Activated naive CD4-positive, alpha-beta T cell (primary cell): ENCODE measurements at places on chromosomes 7 and 10.

GRCh38 chr10:43678654-43679053, 30.0 kb upstream of the ZNF32 start:
- no peak for DNase-seq

GRCh38 chr7:105677410-105677730, 96.1 kb upstream of the EFCAB10 start:
- no peak for DNase-seq

- no peak for DNase-seq
Observed at GRCh38 chr10:34801097-34801733, 13.9 kb downstream of the PARD3 start.

GRCh38 chr7:96521068-96521894, 188.4 kb downstream of the SEM1 start:
- no peak for DNase-seq

DNA sequence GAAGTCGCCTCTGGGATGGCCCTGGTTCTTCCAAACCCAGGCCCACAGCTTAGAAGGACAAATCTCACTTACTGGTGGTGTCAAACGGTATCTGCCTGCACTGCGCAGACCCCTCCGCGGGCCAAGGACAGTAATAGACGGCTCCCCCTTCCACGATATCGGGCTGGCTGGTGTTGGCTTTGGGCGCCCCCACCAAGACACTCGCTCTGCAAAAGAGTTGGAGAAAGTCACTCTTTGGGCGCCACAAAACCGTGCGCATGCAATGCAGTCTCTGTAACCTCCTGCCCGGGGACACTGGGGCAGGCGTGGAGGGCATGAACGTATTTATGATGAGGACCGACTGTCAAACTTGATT, 1.1 kb downstream of the ITGA8 start:
- no peak for DNase-seq

- DNase-seq, result no peak
Observed at GRCh38 chr7:150323682-150324372, 482 bp upstream of the ACTR3C start.

- no peak for DNase-seq
Observed at GRCh38 chr7:114150689-114151088, 231.9 kb upstream of the PPP1R3A start.

GRCh38 chr10:52949899-52950298, 177.3 kb upstream of the MBL2 start:
- no peak for DNase-seq

DNA sequence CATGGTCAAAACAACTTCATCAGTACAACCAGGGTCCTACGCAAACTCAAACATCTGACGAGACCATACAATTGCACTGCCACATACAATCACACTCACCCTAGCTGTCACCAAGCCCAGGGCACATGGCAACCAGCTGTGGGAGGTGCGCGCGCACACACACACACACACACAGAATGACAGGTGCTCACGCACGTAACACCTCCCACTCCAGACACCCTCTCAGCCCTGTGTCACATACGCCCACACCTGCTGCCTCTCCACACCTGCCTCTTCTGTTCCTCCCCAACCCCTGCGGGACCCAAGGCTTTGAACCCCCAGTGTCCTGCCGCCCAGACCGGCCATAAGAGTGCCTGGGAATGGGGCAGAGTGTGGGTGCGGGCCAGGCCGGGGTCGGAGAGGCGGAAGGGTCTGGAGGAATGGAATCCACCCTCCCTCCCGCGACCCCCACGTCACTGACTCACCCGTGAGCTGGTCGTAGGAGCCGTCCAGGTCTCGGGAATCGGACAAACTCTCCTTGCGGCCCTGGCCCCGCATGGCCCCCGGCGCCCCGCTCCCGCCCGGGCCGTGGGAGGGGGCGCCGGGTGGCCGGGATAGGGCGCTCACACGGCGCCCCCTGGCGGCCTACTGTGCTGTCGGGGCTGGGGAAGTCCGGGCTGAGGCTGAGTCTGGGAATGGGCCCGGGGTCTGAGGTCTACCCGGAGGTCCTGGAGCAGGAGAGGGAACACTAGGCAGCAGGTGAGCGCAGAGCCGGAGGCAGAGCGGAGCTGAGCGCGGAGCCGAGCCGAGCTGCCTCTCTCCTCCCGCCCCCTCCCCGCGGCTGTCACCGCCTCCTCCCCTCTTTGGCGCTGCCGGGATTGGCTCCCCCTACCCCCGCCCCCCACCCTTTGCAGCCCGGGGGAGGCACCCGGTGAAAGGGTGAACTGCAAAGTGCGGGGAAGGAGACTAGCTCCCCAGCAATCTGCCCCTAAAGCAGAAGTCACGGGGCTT, at the start of gene KCNIP2:
KCNIP2 (minus strand) TSS at position 769 of the 990 bp plus-strand sequence; CDS start at position 537, 232 bp downstream.
- DNase-seq, result no peak

- DNase-seq, result no peak
Observed at GRCh38 chr10:132582771-132583170, 45.2 kb downstream of the INPP5A start.

- DNase-seq, result no peak
Observed at GRCh38 chr10:120656107-120656506, 195.1 kb upstream of the WDR11 start.

DNA sequence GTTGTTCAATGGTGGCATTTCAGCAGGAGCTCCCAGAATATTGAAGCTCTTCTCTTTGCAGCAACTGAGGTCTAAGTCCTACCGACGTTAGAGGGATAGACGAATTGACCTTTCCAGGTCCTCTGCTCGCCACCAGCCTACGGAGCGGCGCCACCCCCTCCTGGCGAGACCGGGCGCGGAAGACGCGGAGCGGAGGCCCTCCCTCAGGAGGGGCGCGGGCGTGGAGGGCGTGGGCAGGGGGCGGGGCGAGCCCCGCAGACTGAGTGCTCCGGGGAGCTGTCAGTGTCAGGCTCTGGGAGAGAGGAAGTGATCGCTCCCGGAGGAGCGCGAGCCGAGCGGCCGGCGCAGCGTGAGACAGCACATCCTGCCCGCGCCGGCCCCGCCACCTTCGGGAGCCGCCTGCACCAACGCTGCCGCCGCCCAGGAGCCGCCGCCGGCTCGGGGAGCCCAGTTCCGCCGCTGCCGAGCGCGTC, at the start of gene DYNC1I1:
DYNC1I1 (plus strand) TSS at position 257 of the 473 bp plus-strand sequence. CDS start 32,176 bp downstream, outside the sequence.
- no peak for DNase-seq

DNA sequence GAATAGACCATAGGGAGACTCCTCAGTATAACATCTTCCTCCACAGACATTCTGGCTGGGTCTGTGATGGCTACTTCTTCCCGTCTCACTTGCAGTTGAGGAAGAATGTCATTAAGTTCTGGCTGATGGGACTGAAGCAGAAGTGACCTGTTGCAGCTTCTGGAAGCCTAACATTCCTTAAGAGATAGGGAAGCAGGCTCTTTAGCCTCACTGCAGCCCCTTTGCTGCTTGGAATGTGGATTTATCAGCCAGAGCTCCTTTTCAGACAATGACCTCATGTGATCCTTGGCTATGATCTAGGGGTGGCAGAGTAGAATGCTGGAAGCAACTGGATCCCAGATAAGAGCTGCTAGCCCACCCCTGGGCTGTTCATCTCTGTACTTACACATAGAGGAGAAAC, 142.5 kb downstream of the RNF216 start:
- no peak for DNase-seq

DNA sequence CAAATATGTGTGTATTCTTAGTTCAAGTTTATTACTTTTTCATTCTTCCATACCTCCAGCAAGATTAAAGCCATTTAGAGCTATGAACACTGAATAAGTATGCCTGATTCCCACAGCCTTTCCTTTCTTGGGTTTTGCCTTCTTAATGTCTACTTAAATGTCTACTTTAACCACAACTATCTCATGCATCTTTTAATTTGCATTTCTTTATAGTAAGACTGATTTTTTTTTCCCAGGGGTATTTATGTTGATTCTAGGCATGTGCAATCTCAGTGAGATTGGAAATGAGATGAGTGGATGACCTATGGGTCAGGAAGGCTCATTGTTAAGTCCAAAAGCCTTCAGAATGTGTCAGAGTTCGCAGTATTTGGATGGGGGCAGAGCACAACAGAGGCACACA, 3.6 kb downstream of the PCBD1 start:
- no peak for DNase-seq

GRCh38 chr10:106027240-106027639, 1137.3 kb downstream of the SORCS1 start:
- DNase-seq, result no peak
